Brain microvascular endothelial cell (primary cell): ENCODE measurements at places on chromosomes 1 and 21.

- no peak for DNase-seq
Observed at GRCh38 chr1:78369546-78369945, 121.2 kb upstream of the PTGFR start.

- DNase-seq: no peak
Observed at GRCh38 chr21:36245649-36246048, 74.3 kb upstream of the MORC3 start.

- no peak for DNase-seq
Observed at GRCh38 chr21:45291613-45292398, 4.1 kb upstream of the POFUT2 start.

- DNase-seq: no peak
Observed at GRCh38 chr1:117044217-117044616, 15.9 kb upstream of the TTF2 start.

GRCh38 chr1:106189780-106190179 is 866.7 kb upstream of the PRMT6 start:
- DNase-seq: no peak

DNA sequence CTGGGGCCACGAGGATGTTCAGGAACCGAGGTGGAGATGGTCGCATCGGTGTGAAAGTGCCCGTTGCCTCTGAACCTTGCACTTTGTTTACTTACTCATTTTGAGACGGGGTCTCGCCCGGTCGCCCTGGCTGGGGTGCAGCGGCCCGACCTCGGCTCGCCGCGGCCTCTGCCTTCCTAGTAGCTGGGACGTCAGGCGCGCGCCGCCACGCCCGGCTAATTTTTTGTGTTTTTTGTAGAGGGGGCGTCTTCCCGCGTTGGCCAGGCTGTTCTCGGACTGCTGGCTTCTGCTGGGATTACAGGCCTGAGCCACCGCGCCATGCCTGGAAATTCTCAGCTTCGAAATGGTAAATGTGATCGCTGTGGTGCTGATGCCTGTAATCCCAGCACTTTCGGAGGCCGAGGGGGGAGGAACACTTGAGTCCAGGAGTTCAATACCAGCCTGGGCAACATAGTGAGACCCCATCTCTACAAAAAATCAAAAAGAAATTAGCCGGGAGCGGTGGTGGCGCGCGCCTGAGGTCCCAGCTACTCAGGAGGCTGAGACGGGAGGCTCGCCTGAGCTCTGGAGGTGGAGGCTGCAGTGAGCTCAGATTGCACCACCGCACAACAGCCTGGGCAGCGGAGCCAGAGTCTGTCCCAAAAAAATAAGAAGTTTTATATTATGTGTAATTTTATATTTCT is 684 bp upstream of the MRPL20 start:
- peak; percentile 55 for DNase-seq

- DNase-seq: no peak
Observed at GRCh38 chr1:204692841-204693356, 7.4 kb upstream of the LRRN2 start.

DNA sequence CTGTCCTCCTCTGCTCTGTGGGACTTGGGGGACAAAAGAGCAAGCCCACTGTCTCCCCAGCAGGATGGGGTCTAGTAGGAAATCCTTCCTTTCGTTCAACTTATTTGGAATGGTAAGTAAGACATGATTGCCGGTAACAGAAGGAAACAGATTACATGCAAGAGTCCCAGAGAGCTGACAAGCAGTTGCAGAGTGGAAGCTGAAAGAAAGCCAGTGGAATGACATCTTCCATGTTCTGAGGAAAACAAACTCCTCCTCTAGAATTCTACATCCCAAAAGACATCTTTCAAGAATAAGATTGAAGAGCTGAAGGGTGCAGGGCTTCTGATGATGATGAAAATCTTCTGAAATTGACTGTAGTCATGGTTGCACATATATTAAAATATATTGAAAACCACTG is 619.4 kb downstream of the KIF26B start:
- DNase-seq: no peak

GRCh38 chr1:39391691-39392679 is 99.5 kb upstream of the BMP8A start:
- peak; percentile 87 for DNase-seq
